ENCODE measurements at places on chromosomes 3 and 15.
A peak's percentile ranks its signal among the peaks of the same experiment; 100 is the strongest.

GRCh38 chr3:195856410-195857084 is 44.8 kb upstream of the MUC4 start:
- H3K4me1 ChIP-seq = no peaks in the 10 kb centered on the region
- no peak overlapping the region for H3K4me3 ChIP-seq
- DNase-seq = no peak
- no peaks in the 10 kb centered on the region for H3K27me3 ChIP-seq
- H3K36me3 ChIP-seq = no peaks in the 10 kb centered on the region

DNA sequence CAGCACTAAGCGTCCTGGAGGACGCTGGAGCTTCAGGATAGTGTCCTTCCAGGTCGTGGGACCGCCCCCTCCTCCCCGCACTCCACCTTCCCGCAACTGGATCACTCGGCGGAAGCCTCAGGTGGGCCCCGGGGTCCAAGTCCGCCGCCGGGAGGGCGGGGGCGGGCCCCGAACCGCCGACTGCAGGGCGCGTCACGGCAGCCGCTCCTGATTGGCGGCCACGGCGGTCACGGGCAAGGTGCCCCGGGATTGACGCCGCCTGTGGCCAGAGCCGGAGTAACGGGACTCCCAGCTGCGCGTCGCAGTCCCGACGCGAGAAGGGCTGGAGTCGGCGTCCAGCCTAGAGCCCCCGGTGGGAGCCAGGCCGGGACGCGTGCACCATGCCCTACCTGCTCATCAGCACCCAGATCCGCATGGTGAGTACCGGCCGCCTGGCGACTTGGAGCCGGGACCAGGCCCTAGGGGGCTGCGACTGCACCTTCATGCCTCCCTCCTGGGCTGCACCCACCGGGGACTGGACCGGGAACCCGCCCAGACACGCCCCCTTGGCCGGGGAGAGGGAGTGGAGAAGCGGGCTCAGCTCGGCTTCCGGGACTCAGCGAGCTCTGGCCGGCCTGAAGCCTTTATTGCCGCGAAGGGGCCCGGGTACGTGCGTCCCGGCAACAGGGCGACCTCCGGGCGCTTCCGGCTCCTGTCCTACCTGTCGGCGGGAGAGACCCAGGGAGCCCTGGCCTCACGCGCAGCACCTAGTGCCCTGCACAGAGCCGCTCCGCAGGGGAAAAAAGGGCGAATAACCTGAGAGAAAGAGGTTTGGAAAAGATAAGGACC is at the start of gene GCHFR:
GCHFR (plus strand) TSS at position 268 of the 828 bp plus-strand sequence; CDS start at position 381, 113 bp downstream.
- peak within 1 kb of the TSS; percentile 34 for H3K27ac ChIP-seq
- DNase-seq = peak; percentile 59
- peaks cover 16% of the 10 kb centered on the region for H3K4me1 ChIP-seq
- H3K27me3 ChIP-seq = no peaks in the 10 kb centered on the region
- H3K36me3 ChIP-seq = peaks cover 3% of the 10 kb centered on the region

- no peak overlapping the region for H3K27ac ChIP-seq
- H3K4me1 ChIP-seq = peaks cover 9% of the 10 kb centered on the region
- H3K4me3 ChIP-seq = no peak overlapping the region
- no peaks in the 10 kb centered on the region for H3K27me3 ChIP-seq
These were observed 166.9 kb upstream of the IL12A start for GRCh38 chr3:159821736-159822135.

GRCh38 chr15:86804406-86804805 is 724.7 kb downstream of the AGBL1 start:
- no peak overlapping the region for H3K4me3 ChIP-seq
- H3K27me3 ChIP-seq = no peaks in the 10 kb centered on the region
- no peak for DNase-seq
- no peaks in the 10 kb centered on the region for H3K4me1 ChIP-seq

DNA sequence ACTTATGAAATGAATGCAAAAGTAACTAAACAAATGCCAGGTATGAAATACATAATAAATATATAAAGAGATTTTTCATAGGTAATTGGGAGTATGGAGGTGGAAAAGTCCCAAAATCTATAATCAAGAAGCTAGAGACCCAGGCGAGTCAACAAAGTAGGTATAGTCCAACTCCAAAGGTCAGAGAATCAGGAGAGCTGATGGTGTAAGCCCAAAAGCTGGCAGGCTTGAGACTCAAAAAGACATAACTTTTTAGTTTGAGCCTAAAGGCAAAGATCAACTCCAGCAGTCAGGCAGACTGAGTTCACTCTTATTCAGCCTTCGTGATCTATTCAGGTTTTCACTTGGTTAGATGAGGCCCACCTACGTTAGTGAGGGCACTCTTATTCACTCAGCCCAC is 157.4 kb upstream of the TMCO5A start:
- no peaks in the 10 kb centered on the region for H3K36me3 ChIP-seq
- no peaks in the 10 kb centered on the region for H3K27me3 ChIP-seq
- peaks cover 3% of the 10 kb centered on the region for H3K4me1 ChIP-seq

GRCh38 chr3:152656972-152657355 is 178.0 kb upstream of the P2RY1 start:
- H3K36me3 ChIP-seq = no peaks in the 10 kb centered on the region
- H3K4me3 ChIP-seq = no peak overlapping the region
- no peaks in the 10 kb centered on the region for H3K27me3 ChIP-seq
- no peak for DNase-seq
- no peak overlapping the region for H3K27ac ChIP-seq

DNA sequence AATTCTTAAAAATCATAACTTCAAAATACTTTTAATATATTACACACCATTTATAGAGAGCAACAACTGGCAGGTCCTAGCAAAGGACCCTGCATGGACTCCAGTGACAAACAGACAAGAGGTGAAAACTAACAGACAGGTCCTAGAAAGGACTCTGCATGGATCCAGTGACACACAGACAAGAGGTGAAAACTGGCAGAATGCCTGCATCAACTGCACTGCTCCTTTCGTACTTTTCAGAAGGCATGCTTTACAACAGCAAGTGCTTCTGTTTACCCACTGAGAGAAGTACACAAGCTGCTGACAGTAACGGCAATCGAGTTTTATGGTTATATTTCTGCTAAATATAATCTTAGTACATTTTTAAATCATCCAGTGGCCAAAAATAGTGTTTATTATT is 24.3 kb upstream of the GP5 start:
- H3K27ac ChIP-seq = no peak overlapping the region
- peaks cover 14% of the 10 kb centered on the region for H3K36me3 ChIP-seq
- no peak overlapping the region for H3K4me3 ChIP-seq
- H3K4me1 ChIP-seq = peaks cover 3% of the 10 kb centered on the region
- DNase-seq = no peak

GRCh38 chr15:52179278-52180195 is 11.7 kb downstream of the GNB5 start:
- H3K4me1 ChIP-seq = peaks cover 6% of the 10 kb centered on the region
- DNase-seq = peak; percentile 76
- H3K36me3 ChIP-seq = no peaks in the 10 kb centered on the region
- peak overlapping the region; percentile 76 for H3K4me3 ChIP-seq
- H3K27me3 ChIP-seq = no peaks in the 10 kb centered on the region
- H3K27ac ChIP-seq = peak overlapping the region; percentile 82

DNA sequence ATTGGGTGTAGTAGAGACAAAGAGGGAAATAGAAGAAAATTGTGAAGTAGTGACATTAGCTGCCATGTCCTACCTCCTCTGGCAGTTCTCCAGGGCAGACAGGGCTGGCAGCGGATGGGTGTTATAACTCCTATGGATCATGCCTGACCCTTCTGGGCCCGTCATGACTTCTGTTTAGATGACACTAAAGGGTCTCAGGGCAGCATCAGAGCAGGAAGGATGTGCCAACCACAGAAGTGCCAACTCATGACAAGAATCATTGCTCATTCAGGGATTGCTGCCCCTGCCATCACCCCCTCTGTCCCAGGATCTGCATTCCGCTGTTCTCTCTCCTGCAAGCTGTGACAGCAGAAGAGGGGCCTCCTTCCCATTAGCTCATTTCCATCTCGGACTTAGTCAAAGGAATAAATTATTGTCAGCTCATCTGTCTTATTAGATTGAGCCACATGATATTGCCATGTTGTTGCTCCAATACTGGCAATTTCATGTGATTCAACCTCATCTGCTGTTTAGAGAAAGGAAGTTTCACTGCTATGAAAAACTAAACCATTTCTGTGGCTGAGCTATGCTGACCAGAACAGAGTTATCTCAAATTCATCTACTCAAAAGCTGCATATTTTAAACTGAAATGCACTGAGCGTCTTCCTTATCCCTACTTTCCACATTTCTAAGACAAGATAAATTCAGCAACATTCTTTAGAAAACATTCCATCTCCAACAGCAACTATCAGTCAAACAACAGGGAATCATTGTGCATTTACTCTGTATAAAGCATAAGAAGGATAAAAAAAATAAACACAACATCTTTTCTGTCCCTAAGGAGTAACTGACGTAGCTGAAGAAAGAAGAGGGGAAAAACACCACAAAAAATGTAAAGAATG is 271.6 kb downstream of the FHIT start:
- H3K4me3 ChIP-seq = no peak overlapping the region
- H3K4me1 ChIP-seq = no peaks in the 10 kb centered on the region
- DNase-seq = peak; percentile 63
- no peak overlapping the region for H3K27ac ChIP-seq
- no peaks in the 10 kb centered on the region for H3K36me3 ChIP-seq

DNA sequence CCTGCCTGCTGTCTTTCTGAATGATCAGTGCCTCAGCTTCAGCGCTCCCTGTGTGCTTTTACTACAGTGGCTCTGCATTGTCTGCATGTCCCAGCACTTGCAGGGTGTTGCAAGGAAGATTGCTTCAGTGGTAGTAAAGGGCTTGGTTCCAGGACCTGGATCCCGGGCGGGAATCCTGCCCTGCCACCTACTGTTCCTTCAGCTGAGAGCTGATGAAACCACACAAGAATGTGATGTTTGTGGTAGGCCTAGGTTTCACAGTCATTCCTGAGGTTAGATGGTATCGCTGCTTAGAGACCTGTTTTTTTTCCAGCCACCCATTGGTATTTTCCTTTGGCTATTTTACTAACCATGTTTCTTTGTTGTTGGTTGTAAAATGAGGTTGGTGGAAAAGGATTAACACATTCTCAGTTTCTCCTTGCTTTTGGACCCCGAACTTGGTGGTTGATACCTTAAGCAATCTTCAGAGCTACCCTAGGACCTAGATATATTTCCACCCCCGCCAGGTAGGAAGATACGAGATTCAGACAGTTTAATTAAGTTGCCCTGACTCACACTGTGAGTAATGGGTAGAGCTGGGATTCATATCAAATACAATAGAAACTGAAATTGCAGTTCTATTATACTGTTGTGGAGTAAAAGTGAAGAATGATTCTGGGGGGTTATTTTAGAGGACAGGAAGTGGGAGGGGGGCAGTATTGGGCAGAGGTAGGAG is 11.4 kb downstream of the GPR87 start:
- H3K36me3 ChIP-seq = no peaks in the 10 kb centered on the region
- peaks cover 28% of the 10 kb centered on the region for H3K4me1 ChIP-seq

DNA sequence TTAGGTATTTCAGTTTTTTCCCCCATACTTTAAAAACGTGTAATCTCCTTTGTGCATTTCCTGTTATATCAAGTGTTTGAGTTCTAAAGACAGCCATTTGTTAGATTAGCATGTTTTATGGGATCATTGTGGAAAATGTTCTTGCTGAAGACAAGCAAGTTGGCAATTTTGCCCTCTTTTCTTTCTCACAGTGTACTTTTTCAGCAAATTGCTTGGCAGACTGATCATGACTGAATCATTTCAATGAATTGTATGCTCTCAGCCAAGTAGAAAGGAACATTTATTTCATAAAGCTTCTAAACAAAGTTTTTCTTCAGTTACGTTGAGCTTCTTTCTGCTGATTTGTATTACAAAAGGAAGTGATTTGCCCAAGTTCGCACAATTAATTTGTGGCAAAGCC is 51.6 kb downstream of the ATG7 start:
- DNase-seq = peak; percentile 57
- no peaks in the 10 kb centered on the region for H3K4me1 ChIP-seq
- H3K27me3 ChIP-seq = no peaks in the 10 kb centered on the region
- H3K4me3 ChIP-seq = no peak overlapping the region

DNA sequence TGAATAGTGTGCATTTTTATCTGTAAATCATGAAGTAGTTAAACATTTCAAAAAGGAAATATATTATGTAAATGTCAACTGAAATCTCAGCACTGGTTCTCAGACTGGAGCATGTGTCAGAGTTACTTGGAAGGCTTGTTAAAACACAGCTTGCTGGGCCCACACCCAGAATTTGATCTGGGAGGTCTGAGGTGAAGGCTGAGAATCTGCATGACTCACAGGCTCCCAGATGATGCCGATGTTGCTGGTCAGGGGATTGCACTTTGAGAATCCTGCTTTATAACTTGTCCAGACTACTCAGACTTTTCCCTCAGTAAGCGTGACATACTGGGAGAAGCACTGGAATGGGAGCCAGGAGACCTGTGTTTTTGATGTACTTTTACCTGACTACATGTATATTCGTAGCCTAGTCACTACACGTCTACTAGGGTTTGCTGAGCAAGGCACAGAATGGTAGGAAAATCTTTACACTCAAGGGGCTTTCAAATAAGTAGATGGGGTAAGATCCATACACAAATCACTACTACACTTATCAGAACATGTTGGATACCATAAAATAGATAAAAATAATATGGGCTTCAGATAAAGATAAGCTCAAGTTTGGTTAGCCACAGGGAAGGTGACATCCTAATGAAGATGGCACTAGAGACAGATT is 77.1 kb upstream of the MEX3B start:
- H3K27ac ChIP-seq = peak overlapping the region; percentile 65
- DNase-seq = peak; percentile 99
- H3K36me3 ChIP-seq = no peaks in the 10 kb centered on the region
- peaks cover 9% of the 10 kb centered on the region for H3K4me1 ChIP-seq
- H3K27me3 ChIP-seq = no peaks in the 10 kb centered on the region

- no peak for DNase-seq
- H3K27ac ChIP-seq = no peak overlapping the region
- H3K4me3 ChIP-seq = no peak overlapping the region
- H3K4me1 ChIP-seq = no peaks in the 10 kb centered on the region
These were observed 258.5 kb downstream of the ROBO2 start for GRCh38 chr3:77298417-77298816.

GRCh38 chr15:67018441-67018840 is 47.0 kb upstream of the SMAD3 start:
- no peaks in the 10 kb centered on the region for H3K36me3 ChIP-seq
- H3K4me3 ChIP-seq = no peak overlapping the region
- H3K27me3 ChIP-seq = no peaks in the 10 kb centered on the region

DNA sequence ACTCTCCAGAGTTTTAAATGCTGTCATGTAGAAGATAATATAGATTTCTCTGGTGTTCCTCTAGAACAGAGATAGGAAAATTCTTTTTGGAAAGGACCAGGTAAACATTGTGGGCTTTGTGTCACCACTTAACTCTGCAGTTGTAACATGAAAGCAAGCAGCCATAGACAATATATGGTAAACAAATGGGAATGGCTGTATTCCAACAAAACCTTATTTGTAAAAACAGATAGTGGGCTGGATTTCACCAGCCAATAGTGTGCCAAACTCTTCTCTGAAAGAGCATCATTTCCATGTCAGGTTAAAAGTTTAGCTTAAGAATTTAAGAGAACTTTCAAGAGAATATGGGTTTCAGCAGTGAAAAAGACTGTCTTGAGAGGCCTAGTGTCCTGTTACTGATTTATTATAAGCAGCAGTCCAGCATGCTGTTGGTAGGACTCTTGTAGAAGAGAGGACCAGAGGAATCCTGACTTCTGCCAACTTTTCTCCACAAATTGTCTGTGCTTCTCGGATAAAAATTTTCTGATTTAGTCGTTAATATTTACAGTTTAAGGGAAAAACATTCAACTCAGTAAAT is 107.7 kb downstream of the TCF12 start:
- no peaks in the 10 kb centered on the region for H3K36me3 ChIP-seq
- H3K27ac ChIP-seq = no peak overlapping the region
- H3K27me3 ChIP-seq = no peaks in the 10 kb centered on the region
- no peak for DNase-seq
- H3K4me3 ChIP-seq = no peak overlapping the region
